Esophagus squamous epithelium (tissue), 5 donors: ENCODE measurements at places on chromosomes 7 and 10.

DNA sequence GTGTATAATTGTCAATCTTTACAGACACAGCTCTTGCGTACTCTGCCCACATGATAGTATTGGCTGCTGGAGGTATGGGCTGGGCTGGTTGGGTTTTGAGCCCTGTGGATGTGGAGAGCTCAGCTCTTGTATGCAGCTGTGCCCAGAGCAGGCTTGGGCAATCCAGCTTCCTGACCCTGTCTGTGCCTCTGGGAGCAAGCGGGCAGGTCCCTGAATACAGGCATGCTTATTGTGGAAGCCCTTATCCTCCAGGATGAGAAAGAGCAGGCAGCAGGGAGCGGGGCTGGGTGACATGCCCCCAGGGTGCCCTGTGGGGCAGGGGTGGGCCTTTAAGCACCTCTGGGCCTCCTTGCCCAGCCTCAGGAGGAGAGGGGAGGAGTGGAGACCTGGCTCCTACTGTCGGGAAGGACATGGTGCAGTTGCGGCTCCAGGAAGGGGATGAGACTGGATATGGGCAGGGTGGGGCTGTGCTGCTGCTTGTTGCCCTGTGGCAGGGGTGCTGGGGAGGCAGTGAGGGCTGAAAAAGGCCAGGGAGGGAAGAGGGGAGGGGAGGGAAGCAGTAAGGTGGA, 32.7 kb upstream of the SH2D4B start:
- H3K36me3 ChIP-seq: peaks cover 27% of the 10 kb centered on the region
- no peak overlapping the region for H3K4me3 ChIP-seq
- no peaks in the 10 kb centered on the region for H3K27me3 ChIP-seq
- H3K27ac ChIP-seq: peak overlapping the region; percentile 87
- no peak for DNase-seq

DNA sequence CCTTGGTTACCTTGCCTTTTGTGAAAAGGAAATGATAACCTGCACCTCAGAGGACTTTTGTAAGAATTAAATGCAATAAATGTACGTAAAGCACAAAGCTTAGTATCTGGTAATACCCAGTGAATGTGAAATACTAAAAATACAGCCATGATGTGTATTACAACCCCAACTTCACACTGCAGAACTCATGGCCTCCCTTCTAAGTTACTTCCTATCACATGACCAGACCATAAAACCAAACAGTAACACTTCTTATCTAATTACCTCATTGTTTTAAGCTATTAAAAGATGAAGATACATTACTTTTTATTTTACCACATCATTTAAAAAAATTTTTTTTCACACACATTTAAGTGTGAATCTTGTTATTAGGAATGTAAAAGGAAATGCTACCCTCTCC, 29.0 kb downstream of the VPS41 start:
- no peak for DNase-seq
- no peaks in the 10 kb centered on the region for H3K36me3 ChIP-seq
- H3K4me1 ChIP-seq: no peaks in the 10 kb centered on the region
- no peaks in the 10 kb centered on the region for H3K27me3 ChIP-seq
- H3K4me3 ChIP-seq: no peak overlapping the region

DNA sequence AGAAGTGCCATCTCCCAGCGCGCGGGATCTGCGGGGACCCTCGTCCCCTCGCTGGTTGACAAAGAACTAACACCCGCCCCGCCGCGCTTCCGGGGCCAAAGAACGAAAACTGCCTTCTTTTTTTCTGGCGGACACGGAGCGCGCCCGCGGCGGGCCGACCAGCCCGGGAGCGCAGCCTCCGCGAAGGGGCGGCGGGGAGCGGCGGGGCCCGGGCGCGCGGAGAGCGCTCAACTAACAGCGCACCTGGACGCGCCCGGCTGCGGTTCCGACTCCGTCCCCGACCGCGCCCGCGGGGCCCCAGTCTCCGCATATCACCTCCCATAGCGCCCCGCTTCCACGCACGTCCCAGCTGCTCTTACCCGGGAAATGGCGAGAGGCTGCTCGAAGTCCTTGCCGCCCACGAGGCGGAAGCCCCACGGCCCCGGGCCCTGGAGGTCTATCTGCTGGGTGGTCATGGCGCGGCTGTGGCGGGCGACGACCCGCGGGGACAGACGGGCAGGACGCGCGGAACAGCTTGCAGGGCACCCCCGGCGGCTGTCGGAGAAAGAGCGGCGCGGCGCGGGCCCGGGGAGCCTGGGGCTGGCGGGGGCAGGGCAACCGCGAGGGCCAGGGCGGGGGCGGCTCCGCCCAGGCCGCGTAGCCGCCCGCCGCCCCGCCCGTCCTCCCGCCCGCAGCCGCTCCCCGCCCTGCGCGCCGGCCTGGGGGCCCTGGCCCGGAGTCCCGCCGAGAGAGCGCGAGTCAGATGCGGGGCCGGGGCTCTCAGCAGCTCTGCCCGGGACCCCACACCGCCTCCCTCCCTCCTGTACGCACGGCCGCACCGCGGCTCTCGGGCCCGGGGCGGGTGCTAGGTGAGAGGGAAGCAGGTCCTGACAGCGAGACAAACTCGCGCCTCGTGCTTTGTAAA, at the start of gene PDLIM1:
PDLIM1 (minus strand) TSS at position 543 of the 904 bp plus-strand sequence; CDS start at position 455, 88 bp downstream.
- peaks cover 40% of the 10 kb centered on the region for H3K4me1 ChIP-seq
- H3K36me3 ChIP-seq: no peaks in the 10 kb centered on the region
- peak; percentile 16 for DNase-seq
- H3K4me3 ChIP-seq: peak within 1 kb of the TSS; percentile 77

DNA sequence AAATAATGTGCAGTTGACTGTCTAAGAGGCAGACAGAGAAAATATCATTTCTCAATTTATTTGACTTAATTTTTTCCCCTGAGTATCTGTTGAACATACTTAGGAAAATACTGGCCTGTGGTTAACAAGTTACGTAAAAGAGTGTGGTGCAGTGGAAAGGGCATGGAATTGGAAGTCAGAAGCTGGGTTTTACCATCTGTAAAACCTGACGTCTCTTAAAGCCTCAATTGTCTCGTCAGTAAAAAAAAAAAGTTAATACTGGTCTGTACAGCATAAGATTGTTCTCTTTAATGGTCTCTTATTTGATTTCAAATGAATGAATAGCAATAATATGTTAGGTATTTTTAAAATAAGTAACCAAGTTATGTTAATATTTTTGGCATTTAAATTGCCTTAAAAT, 67.8 kb downstream of the PHTF2 start:
- H3K27ac ChIP-seq: no peak overlapping the region
- no peaks in the 10 kb centered on the region for H3K36me3 ChIP-seq
- no peak overlapping the region for H3K4me3 ChIP-seq
- no peaks in the 10 kb centered on the region for H3K4me1 ChIP-seq
- no peak for DNase-seq
